ENCODE measurements at places on chromosomes 5 and 9. TPM values are rescaled to one million over a fixed set of nuclear protein-coding genes. Genes with fewer than 3 reads are reported as not detected.

- DNase-seq = peak; percentile 78
These were observed 16.1 kb downstream of the GFI1B start for GRCh38 chr9:132994410-132995120.

GRCh38 chr5:54719384-54720283 lies 202.1 kb downstream of the SNX18 start:
- DNase-seq = peak; percentile 49

DNA sequence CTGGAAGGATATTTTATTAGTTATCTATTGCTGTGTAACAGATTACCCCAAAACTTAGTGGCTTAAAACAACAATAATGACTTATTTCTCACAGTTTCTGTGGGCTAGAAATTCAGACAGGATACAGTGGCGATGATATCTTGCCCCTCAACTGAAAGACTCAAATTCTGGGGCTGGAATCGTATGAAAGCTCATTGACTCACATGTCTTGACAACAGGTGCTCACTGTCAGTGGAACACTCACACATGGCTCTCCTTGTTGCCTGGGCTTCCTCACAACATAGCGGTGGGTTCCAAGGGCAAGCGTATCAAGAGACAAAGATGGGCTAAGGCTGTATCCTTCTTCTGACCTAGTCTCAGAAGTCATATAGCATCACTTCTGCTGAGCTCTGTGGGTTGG lies 3.7 kb upstream of the GNPDA1 start:
- DNase-seq = no peak

GRCh38 chr5:160637357-160638090 lies 214.5 kb downstream of the ATP10B start:
- no peak for DNase-seq

DNA sequence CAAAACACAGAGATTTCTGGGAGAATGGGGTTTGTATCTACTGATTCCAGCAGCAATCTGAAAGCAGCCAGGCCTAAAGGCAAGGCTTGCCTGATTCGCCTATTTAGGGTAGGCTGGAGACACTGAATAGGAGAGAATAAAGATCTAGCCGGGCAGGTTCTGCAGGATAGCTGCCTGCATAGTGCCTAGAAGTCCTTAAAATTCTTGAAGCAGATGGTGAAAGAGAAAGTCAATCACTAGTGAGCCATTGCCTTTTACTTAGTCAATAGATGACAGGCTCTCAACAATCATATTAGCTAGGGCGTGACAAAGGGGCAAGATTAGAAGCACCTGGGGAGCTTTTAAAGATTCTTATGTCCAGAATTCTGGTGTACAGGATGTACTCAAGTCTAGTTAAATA lies 522.7 kb downstream of the HTR1A start:
- no peak for DNase-seq

DNA sequence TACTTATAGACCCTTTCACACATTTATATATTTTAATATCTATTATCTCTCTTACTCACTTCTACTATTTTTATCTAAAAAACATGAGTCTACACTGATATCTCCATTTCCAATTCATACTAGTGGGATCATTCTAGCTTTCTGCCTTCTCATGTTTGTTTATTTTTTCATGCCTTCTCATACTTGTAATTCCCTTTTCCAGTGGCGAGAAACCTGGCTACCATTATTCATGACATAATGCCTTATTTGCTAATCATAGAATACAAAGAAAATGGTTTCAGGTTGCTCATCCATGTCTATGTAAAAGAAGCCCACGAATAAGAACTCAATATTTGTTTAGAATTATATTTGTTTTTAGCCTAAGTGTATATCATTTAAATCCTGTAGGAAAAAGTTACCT lies 232.7 kb upstream of the ACTBL2 start:
- no peak for DNase-seq

DNA sequence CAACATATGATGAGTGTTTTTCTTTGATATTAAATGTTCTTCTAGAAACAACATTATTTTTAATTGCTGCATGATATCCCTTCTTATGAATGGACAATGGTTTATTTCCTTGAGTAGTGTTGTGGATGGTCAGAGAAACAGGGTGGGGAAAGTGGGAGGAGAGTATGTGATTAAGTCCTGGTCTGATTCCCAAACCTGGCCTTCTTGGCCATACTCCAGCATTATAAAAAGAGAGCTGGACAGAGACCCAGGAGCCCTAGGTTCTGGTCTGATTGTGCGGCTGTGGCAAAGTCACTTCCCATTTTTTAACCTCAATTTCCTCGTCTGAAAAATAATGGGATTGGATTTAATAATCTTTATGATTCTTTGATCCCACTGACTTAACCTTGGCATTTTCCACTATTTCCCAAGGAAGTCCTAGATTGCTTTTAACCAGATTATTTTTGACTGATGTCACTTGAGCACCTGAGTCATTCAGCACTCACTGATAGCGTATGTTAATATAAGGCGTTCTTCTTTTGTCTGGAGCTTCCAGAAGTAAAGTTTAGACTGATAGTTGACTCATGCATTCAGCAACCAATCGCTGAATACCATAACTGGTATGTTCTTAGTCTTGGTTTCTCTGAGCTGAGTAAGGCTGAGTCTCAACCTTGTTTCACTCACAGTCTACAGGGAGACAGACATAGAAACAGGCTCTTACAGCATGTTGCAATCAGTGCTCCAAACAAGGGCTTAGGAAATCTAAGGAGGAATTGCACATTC lies 26.2 kb downstream of the OSMR start:
- peak; percentile 100 for DNase-seq

- no peak for DNase-seq
These were observed 49.0 kb downstream of the ZNF462 start for GRCh38 chr9:106911951-106912350.

GRCh38 chr9:125515983-125516940 lies 190.7 kb downstream of the MAPKAP1 start:
- DNase-seq = no peak

- no peak for DNase-seq
These were observed 41.7 kb upstream of the TMEM250 start for GRCh38 chr9:136160381-136160841.

GRCh38 chr5:44842496-44843282 lies 33.9 kb downstream of the MRPS30 start:
- no peak for DNase-seq

- DNase-seq = no peak
These were observed 5.9 kb downstream of the LPCAT1 start for GRCh38 chr5:1517838-1518237.

- DNase-seq = no peak
These were observed at the start of gene LVRN for GRCh38 chr5:115962239-115962564. TSS of gene LVRN (plus strand) at chr5:115962475. CDS start at chr5:115962618, 143 bp downstream.

- DNase-seq = no peak
These were observed 32.5 kb downstream of the CSF1R start for GRCh38 chr5:150053713-150054392.

DNA sequence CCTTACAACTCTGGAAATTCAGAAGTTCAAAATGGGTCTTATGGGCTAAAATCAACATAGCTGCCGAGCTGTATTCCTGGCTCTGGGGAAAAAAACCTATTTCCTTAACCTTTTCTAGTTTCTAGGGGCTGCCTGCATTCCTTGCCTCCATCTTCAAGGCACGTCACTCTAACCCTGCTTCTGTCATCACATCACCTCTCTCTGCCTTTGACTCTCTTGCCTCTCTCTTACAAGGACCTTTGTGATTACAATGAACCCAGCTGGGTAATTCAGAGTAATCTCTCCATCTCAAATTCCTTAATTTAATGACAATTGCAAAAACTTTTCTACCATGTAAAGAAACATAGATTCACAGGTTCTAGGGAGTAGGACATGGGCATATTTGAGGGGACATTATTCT lies 103.1 kb upstream of the SMC2 start:
- DNase-seq = no peak

GRCh38 chr5:168969326-168969886 lies 331.5 kb downstream of the SLIT3 start:
- DNase-seq = no peak

DNA sequence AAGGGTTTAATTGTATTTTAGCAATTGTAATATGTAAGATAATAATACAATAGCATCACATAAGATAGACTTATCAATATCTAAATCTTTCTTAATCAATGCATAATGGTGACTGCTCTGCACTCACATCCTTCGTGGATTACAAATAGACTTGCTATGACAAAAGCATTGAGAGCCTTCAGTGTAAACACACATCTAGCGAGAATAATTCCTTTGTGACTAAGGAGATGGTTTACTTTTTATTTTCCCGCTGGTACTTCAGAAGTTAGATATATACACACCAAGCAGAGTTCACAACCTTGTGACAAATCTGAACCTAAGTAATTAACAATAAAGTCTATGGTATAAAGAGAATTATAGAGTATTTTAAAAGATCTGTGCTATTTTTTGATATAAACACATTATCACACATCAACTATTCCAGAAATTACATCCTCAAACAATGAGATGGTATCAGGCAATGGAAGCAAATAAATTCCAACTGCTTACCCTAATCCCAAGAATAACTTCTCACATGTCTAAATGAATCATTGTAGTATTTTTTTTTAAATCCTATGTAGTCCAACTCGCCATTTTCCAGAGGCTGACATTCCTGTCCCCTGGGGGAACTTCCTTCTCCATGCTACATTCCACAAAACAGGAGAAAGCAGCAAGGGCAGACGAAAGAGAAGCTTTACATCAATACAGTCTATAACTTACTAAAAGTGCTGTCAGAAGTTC lies 51.2 kb downstream of the MAPKAP1 start:
- no peak for DNase-seq

DNA sequence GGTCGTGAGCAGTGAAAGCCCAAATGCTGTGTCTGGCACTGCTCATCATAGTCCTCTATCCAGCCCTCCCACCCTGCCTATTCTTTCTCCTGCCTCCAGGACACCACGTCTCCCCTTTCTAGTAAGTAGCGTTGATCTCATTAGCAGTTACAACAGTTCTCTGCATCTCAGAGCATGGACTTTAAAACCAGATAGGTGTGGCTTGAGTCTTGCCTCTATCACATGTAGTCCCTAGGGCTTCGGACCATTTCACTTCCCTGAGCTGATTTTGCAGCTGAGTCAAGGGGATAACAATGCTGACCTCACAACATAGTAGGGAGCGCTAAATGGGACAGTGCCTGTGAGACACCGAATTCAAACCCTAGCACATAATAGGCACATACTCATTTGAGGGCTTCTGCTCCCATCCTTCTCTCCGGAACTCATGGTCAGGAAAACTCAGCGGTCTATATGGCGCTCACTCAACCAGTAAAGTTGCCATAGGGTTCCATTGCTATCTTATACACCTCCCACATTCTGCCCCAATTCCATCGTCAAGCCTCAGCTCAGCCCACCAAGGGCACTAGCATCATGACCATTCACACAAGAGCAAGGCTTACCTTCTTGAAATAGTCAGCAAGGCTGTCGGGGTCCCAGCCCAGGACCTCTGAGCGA lies 515 bp downstream of the LCP2 start:
- DNase-seq = no peak

- DNase-seq = no peak
These were observed 5.5 kb downstream of the TTC16 start for GRCh38 chr9:127721391-127721821.

DNA sequence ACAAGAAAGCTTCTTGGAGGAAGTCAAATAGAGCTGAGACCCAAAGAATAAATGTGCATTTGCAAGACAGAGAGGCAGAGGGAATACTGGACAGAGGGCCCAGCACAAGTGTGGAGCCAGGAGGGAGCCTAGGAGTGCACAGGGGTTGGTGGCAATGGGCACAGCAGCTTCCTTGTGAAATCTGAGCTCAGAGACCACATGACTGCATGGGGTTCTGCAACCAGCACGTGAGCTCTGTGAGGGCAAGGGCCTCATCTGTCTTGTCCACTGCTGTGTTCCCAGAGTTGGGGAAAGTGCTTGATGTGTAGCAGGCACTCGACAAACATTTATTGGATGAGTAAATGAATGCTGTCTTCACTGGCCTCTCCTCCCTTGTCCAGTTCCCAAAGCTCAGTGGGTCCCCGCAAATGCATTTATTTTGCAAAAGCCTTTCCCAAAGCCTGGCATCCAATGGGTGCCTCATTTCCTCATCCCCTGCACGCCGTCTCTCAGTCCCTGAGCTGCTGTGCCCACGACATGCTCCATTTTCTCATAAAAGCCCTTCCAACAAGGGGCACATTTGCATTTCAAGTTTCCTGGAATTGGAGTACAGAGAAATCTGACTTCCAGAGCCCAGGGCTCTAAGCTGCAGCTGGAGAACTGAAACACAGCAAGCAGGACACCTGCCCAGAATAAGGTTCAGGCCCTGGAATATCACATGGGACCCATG lies 58.5 kb downstream of the KCNIP1 start:
- DNase-seq = no peak

DNA sequence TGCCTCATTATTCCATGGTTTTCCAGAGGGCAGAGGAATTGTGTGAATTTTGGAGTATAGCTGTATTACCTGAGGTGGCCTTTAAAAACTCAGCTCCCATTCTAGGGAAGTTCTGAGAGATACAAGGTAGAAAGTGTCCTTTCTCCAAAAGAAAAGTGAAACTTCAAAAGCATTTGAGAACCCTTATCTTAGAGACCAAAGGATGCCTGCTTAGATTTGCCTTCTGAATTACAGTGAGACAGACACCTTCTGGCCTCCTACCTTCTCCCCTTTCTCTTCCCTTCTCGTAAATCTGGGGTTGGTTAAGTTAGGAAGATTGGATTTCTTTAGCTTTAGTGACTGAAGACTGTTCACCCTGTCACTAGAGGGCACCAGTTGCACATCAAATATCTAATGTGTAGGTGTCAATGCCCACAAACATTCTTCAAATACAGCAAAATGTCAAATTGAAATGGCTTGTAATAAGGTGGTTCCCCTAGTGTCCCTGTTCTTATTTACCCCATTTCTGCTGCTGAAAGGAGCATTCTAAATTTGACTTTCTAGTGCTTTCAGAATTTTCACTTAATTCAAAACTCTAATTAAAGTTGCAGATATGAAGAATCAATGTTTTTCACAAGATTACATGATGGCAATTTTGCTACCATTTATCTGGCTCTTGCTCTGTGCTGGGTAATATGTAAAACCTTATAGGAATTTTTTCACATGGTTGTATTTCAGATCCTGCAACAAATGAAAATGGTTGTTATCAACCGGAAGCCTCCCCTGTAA lies 46.7 kb downstream of the PRRC1 start:
- peak; percentile 37 for DNase-seq

GRCh38 chr5:127942246-127943060 lies 141.1 kb upstream of the SLC12A2 start:
- DNase-seq = no peak

- DNase-seq = no peak
These were observed 35.6 kb downstream of the DAB2IP start for GRCh38 chr9:121686930-121687541.

GRCh38 chr9:122991370-122991830 lies 42.1 kb upstream of the GPR21 start:
- peak; percentile 89 for DNase-seq

The ADAMTSL2 gene
- not detected for polyA plus RNA-seq

The PTGER4 gene
- polyA plus RNA-seq = 1.4 TPM

The PHF19 gene
- polyA plus RNA-seq = 105 TPM

The ATOSB gene
- polyA plus RNA-seq = 16.0 TPM

The IL31RA gene
- polyA plus RNA-seq = 1.7 TPM

The TMEM174 gene
- not detected for polyA plus RNA-seq

The KCNV2 gene
- not detected for polyA plus RNA-seq

The TAF1L gene
- not detected for polyA plus RNA-seq

The RELL2 gene
- polyA plus RNA-seq = 21.5 TPM

The SLC23A1 gene
- polyA plus RNA-seq = not detected

The LHX3 gene
- not detected for polyA plus RNA-seq

The ADGRD2 gene
- polyA plus RNA-seq = 0.11 TPM

The TRMO gene
- 6.2 TPM for polyA plus RNA-seq

The PSD2 gene
- not detected for polyA plus RNA-seq

The CCNI2 gene
- 0.19 TPM for polyA plus RNA-seq

The MLANA gene
- polyA plus RNA-seq = not detected

Measured in foreskin keratinocyte (primary cell).